Activated T-cell treated with anti-CD3 and anti-CD28 coated beads, Interleukin-2, amount 50 U/mL, for 72 hours (primary cell): ENCODE measurements at places on chromosomes 3 and 15. TPM values are rescaled to one million over a fixed set of nuclear protein-coding genes. Genes with fewer than 3 reads are reported as not detected.
A peak's percentile ranks its signal among the peaks of the same experiment; 100 is the strongest.

RASGRP1 gene
- 173 TPM for total RNA-seq

COPS2 gene
- 71.3 TPM for total RNA-seq

CDCP1 gene
- total RNA-seq, result 2.8 TPM

DNAH12 gene
- total RNA-seq, result 0.26 TPM

WNT5A gene
- total RNA-seq, result 0.51 TPM

ZDHHC23 gene
- 3.6 TPM for total RNA-seq

C3orf62 gene
- total RNA-seq, result 7.0 TPM

DNA sequence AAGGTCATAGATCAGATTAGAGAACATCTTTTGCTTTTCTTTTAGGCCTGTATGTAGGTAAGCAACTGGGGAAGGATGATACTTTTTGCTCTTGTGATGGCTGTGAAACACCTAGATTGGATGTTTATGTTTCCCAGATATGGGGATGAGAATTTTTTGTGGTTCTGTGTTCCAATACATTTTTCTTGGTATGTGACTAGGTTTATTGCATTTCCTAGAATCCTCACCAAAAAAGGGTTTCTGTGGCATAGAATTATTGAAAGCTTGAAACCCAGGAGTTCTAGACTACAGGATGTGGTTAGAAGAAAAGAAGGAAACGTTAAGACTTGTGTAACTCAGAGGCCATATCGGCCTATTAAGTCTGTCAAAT, 25.8 kb downstream of the OXNAD1 start:
- DNase-seq, result no peak

DNA sequence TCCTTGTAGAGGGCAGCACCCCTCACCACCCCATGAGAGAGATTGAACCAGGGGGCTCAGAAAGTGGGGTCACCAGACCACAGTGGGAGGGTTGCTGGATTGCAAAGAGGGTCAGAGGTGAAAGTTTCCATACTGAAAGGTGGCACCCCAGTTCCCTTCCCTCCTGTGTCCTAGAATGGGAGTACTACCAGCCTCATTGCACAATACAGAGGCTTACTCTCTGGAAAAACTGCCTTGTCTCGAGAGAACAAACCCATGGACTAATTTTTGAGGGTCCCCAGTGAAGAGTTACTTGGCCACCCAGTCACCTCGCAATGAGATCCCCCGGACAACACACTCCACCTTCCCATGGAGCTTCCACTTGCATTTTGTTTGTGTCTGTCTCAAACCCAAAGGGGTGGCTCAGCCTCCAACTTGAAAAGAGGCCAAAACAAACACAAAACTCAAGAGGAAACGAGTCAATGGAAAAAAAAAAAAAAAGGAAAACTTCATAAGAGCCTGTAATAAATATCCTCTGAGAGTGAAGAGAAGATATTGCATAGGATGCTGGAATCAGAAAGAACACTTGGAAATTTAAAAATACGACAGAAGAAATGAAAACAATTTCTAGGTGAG, 18.6 kb downstream of the MESP2 start:
- no peak for DNase-seq

DNA sequence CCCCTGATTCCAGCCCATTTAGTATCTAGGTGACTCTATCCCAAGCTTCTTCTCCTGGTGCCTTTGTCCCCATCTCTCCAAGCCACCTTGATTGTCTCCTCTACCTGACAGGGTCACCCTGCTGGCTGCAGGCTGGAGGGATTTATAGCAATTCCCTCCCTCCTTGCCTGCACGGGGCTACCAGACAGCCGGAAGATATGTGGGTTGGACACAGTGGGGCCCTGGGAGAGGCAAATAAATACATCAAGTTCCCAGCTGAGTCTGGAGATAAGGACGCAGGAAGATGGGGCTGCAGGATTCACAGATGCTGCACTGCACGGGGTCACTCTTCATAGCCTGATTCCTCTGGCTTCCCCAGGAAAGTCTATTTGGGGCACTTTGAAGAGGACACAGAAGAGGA, 9.3 kb upstream of the ISLR2 start:
- DNase-seq, result no peak

DNA sequence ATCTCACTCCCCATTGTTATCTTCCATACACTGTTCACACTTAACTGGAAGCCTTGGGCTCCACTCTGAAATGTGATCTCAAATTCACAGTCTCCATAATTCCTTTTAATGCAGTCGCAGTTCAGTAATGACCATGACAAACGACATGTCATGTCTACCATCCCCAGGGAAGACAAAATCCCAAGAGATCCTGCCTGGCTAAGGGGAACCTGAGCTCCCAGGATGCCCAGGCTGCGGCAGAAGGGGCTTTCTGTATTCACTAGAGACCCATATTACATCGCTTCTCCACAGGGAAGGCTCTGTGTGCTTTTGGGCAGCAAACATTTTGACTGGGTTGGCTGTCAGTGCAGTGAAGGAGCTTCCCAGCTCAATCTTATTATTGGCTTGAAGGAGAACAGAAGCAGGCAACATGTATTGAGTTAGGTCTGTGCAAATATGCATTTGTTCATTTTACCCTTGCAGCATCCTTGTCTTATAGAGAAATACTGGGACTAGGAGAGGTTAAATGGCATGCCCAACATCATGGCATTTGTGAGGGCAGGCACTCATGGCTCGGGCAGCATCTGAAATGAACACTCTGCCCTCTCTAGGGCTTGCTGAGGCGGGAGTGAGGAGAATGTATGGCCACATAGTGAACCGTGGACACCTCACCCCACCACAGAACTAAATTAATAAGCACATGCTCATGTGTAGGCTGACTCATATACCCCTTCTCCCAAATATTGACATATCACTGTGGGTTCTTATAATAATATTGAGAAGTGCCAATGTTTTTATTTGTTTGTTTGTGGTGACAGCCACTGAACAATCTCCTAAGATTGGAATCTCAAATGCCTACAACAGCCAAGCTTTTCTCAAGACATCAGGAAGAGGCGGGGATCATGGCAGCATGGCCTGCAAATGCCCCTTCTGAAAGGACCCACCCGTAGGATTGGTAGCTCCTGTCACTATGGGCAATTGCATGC, 141.6 kb upstream of the FOXB1 start:
- DNase-seq, result no peak

- no peak for DNase-seq
Observed at GRCh38 chr3:78906245-78906644, 861.6 kb downstream of the ROBO1 start.

- no peak for DNase-seq
Observed at GRCh38 chr3:39317571-39318169, 11.8 kb upstream of the CCR8 start.

DNA sequence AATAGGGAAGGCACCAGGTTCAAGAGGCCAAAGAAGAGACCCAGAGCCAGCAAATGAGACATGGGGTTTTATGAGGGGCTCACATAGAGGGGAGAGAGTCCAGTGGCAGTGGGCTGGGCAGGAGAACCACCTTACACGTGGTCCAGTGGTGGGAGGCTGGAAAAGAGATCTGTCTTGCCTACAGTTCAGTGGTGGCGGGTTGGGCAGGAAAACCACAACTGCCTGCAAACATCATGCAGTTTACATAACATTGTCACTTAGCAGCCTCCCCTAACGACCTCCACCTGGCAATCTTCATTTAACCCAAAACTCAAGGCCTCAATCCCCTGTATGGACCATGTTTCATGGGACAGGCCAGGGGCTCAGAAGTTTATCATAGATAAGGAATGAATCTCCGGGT, 29.1 kb downstream of the CRYGS start:
- DNase-seq, result peak; percentile 42

DNA sequence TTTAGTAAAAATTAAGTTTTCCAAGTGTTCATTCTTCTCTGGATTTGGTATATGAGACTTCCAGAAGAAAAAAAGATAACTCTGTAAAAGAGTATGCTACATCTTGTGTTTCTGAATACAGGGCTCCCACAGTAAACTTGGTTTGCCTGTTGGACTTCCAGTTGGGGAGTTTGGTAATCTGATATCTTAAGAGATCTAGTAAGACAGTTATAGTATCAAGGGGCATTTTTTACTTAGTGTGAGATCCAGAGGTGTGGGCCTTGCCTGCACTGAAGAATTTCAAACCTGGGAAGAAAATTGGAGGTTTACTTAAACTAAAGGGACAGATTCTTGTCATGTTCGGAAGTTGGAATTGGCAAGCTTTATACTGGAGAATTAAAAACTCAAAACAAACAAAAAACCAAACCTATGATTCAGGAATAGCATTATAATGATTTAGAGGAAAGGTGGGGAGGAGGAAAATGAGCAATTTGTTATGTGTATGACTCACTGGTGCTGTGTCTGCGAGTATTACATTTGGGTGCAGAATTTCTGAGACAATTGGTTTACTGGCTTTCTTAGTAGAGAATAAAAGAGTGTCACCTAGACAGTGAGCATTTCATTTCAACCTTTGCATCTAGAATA, 58.9 kb upstream of the ULK4 start:
- no peak for DNase-seq

DNA sequence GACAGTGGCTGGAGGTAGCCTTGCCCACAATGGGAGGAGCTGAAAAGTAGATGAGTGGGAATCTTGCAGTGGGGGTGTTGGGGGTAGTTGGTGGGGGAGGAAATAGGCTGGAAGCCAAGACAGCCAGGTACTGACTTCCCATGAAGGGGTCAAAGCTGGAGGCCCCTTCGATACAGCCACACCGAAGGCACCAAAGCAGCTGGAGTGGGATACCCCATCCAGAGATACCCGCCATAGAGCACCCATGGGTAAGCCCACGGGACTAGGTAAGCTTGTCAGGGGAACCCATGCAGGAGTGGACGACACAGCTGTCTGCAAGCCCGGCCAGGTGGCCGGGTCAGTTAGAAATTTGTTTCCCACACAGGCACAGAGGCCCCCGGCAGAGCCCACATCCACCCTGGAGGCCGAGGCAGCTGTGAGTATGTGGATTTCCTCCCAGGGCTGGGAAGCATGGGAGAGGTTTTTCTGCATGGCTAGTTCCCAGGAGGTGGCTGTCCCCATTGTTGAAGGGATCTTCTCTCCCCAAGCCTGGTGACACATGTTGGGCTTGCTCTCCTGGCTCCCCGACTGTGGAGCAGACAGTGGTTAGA, 28.6 kb downstream of the PRR23E start:
- DNase-seq, result no peak

DNA sequence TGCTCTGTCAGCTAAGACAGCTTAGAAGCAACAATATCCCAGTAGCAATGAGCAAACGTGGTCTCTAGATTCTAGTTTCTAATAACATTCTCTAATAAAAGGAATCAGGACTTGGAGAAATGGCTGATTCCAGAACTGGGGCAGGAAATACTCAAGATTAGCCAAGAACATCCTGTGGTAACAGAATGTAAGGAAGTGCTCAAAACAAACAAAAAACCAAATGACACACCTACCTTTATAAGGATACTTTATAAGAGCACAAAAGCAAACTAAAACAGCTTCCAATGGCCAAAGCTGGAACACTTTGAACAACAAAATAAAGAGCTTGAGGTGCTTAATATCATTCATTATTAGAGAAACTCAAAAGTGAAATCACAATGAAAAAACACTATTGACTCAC, 33.1 kb upstream of the EIF5A2 start:
- no peak for DNase-seq

DNA sequence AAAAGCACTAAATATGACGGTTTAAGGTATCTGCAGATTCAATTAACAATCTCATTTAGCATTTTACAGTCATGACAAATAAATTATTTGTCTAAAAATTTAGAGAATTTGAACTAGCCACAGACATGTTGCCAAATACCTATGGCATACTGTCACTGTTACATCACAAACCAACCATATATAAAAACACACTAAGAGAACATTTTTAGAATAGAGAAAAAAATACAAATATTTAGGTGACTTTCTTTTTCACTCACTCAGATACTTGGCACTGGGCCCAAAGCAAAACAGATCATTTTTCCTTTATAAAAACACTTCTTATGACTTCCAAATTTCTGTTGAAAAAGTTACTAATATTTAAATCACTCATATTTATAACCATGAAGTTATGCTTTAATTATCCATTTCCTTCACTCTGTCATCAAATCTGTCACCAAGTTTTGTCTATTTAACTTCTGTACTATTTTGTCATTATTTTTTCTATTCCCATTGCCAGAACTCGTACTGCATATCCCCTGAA, 644.7 kb downstream of the OTOL1 start:
- DNase-seq, result no peak

- no peak for DNase-seq
Observed at GRCh38 chr3:171306631-171307030, 153.6 kb downstream of the TNIK start.

DNA sequence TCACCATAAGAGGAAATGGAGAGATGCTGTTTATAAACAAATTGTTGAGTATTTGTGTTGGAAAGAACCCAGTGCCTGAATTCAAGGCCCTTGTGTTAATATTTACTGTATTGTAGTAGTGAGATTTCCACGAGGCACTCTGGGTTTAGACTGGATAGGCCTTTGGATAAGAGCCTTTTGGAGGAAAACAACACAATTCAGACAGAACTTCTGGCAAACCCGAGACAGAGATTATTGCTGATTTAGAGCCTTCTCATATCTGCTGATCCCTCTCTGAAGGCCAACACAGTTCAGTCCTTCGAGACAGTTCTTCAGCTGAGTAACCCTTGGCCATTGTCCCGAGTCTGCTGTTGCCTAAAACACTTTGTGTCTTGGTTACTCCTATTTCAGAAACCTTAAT, 55.7 kb downstream of the LMCD1 start:
- DNase-seq, result no peak

- DNase-seq, result no peak
Observed at GRCh38 chr15:80744826-80745225, 34.3 kb upstream of the CEMIP start.

- no peak for DNase-seq
Observed at GRCh38 chr15:89630974-89631901, 24.0 kb downstream of the KIF7 start.

DNA sequence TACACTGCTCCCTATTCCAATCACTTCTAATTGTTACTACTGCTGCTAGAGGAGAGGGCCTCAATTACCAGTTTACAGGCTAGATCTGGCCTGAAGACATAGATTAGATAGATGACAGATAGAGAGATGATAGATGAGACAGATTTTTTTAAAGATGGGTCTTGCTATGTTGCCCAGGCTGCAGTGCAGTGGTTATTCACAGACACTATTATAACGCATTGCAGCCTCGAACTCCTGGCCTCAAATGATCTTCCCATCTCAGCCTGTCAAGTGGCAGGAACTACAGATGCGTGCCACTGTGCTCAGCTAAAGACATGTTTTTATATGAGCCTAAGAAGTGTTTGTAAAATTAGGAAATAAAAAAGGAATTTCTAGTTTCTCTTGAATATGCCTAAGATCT, 6.2 kb downstream of the SLC33A1 start:
- no peak for DNase-seq

DNA sequence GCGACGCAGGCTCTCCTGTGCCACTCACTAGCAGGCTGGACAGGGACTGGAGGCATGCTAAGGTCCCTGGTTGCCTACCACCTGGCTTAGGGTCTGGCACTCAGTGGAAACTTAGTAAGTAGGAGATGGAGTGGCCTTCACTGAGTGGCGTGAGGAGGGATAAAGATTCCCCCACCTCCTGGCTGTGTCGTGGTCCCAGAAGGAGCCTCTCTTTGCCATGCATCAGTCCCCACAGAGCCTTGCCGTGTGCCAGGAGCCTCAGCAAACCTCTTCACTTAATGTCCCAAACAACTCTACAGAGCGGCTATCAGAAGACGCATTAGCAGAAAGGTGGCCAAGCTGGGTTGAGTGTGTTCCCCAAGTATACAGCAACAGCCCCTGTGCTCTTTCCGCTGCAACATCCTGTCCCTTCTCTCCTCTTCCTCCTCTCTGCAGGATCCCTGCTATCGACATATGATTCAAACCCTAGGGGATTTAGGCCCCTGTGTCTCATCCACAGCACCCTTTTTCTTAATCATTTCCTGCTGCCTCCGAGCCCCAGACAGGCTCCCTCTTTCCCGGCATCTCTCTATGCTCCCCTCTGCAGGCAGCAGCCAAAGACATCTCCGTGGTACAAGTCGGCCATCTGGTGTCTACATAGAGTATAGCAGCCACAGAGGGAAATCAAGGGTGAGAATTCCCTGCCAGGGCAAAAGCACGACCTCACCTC, 66.7 kb downstream of the SLC6A1 start:
- peak; percentile 47 for DNase-seq
